Stimulated activated CD8-positive, alpha-beta memory T cell treated with anti-CD3 and anti-CD28 coated beads, Interleukin-15, amount 100 ng/mL, for 24 hours (primary cell): ENCODE measurements at places on chromosomes 12 and 14.

DNA sequence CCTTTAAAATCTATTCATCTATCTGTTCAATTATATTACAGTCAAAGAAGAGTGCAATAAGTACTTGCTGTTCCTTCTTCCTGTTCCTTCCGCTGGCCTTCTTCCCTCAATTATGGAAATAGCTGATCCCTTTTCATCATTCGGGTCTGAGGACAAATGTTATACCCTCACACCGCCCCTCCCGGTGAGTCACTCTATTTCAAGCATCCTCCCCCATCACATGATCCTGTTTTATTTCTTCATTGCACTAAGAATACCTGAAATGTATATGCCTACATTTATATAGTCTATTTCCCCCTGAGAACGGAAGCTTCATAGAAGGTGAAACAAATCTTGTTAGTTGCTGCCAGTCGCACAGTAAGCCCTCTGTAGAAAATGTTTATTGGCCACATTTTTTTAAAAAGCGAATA is 2.5 kb downstream of the SLC38A1 start:
- no peak for DNase-seq

GRCh38 chr12:80212938-80213645 is 113.8 kb downstream of the OTOGL start:
- no peak for DNase-seq

DNA sequence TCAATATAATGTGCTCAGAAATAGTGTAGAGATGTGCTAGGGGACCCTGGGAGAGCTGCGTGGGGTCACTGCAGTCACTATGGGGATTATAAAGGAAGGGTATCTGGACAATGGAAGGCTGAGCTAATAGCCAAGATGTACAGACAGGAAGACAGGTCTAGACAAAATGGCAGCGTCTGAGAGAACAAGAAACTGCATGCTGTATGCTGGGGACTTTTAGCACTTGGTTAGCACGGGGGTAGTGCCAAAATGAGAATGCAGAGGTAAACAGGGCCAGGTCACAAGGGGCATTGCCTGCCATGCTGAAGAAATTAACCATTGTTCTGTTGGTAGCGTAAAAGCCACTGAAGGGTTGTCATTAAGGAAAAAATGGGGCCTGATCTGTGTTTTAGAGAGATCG is 308.2 kb downstream of the EMP1 start:
- no peak for DNase-seq

GRCh38 chr12:93638095-93638494 is 39.1 kb upstream of the CRADD start:
- DNase-seq, result no peak

DNA sequence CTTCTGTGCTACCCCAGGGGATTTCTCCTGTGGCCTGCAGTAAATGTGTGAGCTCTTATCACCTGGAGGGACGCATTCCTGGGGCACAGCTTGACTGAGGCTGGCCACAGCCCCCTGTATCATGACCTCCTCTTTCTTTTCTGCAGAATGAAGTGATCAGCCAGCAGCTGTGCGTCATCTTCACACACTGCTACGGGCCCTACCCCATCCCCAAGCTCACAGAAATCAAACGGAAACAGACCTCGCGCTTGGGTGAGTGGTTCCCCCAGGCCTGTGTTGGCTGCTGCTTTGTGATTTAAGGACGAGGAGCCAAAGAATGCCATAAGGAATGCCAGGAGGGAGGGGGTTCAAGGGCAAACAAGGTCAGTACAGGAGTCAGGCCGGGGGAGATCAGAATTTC is 50.5 kb upstream of the PWP1 start:
- no peak for DNase-seq

DNA sequence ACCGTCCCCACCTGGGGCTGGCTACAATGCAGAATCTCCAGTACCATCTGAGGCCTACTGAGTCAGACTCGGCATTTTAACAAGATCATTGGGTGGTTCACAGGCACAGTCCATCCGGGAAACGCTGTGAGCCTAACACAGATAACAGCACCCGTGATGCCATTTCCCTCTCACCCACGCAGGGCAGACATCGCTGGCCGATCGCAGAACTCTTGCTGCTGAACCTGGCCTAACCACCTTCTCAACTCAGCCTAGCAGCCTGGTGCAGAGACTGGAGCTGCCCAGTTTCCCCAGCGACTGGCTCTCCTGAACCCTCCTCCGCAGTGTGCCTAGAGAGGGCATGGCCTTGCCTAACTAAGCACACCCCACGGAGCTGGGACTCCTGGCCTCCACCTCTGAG is 83.3 kb downstream of the NCOR2 start:
- no peak for DNase-seq

GRCh38 chr12:101697197-101697929 is at the start of gene CHPT1:
CHPT1 (plus strand) TSS chr12:101697640; CDS start chr12:101697862, 222 bp downstream.
- peak; percentile 32 for DNase-seq

- DNase-seq, result no peak
Measured at GRCh38 chr12:132172619-132173018, 28.4 kb downstream of the NOC4L start.

GRCh38 chr14:23572836-23573235 is 5.2 kb upstream of the AP1G2 start:
- DNase-seq, result no peak

DNA sequence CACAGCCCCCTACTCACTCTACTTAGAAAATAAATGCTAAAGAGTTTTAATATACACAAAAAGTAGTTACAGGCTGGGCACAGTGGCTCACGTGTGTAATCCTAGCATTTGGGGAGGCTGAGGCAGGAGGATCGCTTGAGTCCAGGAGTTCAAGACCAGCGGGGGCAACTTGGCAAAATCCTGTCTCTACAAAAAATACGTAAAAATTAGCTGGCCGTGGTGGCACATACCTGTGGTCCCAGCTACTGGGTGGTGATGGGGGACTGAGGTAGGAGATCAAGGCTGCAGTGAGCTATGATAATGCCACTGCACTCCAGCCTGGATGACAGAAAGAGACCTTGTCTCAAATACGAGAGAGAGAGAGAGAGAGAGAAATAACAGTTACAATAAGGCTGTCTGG is 9.9 kb upstream of the DYNC1H1 start:
- no peak for DNase-seq

- DNase-seq, result no peak
Measured at GRCh38 chr12:1587927-1588574, 6.3 kb downstream of the FBXL14 start.

DNA sequence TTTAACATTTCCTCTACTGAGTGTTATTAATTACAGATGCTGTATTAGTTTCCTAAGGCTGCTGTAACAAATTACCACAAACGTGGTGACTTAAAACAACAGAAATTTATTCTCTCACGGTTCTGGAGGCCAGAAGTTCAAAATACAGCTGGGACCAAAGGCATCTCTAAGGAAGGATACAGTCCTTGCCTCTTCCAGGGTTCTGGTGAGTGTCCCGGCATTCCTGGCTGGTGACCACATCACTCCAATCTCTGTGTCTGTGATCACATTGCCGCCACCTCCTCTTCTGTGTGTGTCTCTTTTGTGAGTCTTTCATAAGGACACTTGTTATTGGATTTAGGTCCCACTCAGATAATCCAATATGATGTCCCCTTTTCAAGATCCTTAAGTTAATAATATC is 85.1 kb upstream of the CCDC198 start:
- DNase-seq, result no peak

GRCh38 chr12:125228519-125229260 is 163.5 kb downstream of the AACS start:
- no peak for DNase-seq
